GM10248 (cell line): ENCODE measurements at places on chromosomes 1 and 21.

- DNase-seq = no peak
These were observed 50.7 kb downstream of the GALNT2 start for GRCh38 chr1:230117694-230118093.

DNA sequence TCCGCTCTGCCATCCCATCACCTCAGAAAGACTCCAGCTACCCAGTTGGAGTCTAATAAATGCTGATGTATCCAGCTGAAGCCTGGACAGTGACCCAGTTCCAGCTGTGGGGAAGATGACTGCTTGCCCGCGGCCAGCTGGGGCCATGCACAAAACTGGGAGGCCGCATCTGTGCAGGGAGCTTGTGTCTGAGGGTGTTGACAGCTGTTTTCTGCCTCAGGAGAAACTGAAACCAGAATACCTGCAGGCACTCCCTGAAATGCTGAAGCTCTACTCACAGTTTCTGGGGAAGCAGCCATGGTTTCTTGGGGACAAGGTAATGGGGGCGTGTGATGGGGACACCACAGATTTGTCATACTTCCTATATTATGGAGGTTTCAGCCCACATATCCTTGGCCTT is 3.2 kb downstream of the GSTM2 start:
- no peak for DNase-seq

DNA sequence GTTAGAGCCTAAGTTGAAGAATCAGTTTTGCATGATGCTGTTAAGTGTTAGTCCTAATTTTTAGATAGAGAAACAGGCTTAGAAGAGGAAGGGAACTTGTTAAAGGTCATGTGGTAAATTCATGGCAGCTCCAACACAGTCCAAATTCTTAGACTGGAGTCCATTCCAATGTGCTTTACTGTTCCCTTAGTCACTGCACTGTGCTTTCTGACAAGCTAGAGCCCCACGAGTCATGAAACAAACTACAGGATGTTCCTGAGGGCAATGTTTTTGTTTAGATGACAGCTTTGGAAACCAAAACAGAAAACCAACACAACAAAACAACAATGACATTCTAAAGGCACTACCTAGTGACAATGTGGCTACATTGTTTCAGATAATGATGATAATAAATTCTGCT is 23.1 kb upstream of the RGS4 start:
- DNase-seq = no peak

GRCh38 chr1:81808760-81809159 is 8.0 kb downstream of the ADGRL2 start:
- no peak for DNase-seq

DNA sequence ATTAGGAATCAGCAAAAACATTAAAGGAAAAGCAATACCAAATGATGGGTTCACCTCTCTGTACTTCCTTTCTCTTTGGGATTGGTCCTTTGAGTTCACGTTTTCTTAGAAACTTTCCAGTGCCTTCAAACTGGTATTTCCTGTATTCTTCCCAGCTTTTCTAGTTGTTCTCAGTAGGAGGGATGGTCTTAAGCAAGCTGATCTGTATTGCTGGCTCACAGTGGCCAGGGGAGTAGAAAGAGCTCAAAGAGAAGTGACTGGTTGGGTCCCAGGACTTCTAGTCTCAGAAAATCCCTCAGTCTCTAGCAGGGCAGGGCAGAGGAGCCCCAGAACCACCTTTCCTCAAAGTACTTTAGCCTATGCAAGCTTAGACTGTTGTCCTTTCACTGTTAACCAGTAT is 10.1 kb upstream of the USP24 start:
- no peak for DNase-seq

GRCh38 chr1:91779548-91780021 is 106.4 kb downstream of the TGFBR3 start:
- no peak for DNase-seq

DNA sequence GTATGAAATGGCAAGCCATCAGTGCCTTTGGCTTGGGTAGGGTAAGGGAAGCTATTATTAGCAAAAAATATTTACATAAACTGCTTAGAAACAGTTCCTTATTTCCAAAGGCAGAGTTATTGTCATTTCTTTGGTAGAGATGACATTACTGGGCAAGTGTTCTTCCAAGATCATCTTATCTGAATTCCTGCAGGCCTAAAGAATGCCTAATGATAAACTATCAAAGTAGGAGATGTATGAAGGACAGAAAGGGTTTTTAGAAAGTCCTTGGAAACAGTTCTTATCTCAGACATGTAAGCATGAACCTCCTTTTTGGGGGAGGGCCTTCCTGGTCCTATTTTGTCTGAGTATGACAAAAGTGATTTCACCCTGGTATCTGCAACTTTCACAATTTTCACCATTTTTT is 5.1 kb upstream of the FRRS1 start:
- DNase-seq = no peak

- DNase-seq = no peak
These were observed 6.7 kb downstream of the AADACL3 start for GRCh38 chr1:12722626-12723025.

GRCh38 chr21:43337901-43338655 is 88.9 kb downstream of the SIK1 start:
- no peak for DNase-seq

DNA sequence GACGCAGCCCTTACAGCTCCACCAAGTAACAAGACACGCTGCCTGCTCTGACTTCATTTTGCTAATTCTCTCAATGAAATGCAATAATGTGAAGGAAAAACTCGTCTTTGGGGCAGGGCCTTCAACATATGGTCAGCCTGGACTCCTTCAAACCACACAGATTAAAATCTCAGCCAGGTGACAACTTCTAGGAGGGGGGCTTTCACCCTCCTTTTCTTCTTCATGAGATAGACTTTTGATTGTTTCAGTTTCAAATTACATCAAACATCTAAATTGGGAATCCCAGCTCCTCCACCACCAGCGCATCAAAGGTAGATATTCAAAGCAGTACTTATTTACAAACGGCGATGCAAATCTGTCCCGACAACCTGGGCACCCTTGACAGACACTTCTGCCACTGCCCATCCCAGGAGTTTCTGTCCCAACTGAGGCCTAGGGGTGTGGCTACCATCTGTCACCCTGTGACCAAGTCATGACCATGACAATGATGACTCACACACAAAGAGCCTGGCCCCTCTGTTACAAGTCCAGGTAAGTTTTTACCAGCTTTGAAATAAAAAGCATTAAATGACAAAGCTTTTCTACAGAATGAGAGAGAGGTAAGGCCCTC is 29.7 kb downstream of the SSBP3 start:
- peak; percentile 76 for DNase-seq

DNA sequence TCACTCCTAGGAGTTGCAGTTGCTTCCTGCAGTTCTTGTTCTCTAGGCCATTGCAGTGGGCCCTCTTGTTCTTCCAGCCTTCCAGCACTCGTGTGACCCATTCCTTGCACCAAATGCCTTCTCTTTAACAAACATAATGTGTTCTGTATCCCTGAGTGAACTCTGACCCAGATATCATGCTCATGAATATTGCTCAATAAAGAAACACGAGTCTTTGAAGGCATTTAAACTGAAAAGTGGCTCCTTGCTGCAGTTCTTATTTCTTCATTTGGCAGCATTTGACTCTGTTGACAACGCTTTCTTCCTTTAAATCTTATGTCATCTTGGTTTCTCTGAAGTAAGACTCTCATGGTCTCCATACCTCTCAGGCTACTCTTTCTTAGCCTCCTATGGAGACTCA is 100.7 kb upstream of the PDE4B start:
- DNase-seq = no peak

- DNase-seq = no peak
These were observed 14.8 kb downstream of the BCAR3 start for GRCh38 chr1:93666613-93667384.

DNA sequence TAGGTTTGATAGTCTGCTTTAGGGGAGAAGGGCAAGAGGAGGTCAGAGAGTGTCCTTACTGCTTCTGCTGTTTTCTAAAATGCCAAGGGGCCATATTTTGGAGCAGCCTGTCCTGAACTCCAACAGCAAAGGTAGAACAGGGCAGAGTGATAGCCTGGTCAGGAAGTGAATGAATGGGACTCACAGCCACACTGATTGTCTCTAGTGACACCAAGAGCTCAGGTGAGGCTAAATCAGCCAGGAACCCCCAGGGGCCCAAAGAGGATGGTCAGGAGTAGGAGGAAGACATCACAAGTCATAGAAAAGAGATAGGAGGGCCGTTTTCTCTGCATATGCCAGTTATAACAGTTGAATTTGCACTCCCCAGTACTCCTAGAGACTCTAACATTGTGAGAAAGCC is 97.4 kb upstream of the DUSP10 start:
- DNase-seq = peak; percentile 29

- no peak for DNase-seq
These were observed 29.1 kb upstream of the CAPZB start for GRCh38 chr1:19514391-19514831.

GRCh38 chr1:6972399-6972798 is 187.1 kb downstream of the CAMTA1 start:
- DNase-seq = no peak

GRCh38 chr1:15692121-15692682 is 8.1 kb downstream of the PLEKHM2 start:
- DNase-seq = no peak

- no peak for DNase-seq
These were observed 2.9 kb downstream of the CHAF1B start for GRCh38 chr21:36388096-36388495.

DNA sequence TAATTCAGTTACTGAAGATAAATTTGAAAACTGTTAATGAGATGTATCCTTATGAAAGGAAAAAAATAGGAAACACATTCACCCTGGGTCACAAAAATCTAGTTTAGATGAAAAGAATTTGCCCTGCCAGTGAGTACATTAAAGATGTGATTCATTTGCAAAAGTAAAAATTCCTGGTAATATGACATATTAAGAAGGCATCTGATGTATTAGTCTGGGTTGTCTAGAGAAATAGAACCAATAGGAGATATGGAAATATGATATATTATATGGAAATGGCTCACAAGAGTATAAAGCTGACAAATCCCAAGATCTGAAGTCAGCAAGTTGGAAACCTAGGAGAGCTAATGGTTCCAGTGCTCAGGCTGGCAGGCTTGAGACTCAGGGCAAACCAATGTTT is 153.8 kb downstream of the MRPL39 start:
- no peak for DNase-seq

DNA sequence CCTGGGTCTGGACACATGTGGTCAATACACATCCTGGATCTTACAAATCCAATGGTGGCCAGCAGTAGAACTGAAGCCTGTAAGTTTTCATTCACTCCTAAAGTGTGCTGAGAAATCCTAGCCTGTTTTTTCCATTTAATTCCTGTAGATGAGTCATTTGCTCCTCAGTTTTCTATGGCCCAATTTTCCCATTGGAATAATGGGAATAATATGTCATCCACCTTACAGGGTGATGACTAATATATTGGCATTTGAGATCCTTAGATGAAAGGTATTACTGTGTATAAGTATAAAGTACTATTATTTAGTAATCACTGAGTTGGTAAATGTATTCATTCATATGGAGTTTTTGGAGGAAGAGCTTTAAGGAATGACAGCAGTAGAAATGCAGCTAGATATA is 89.7 kb upstream of the ADAR start:
- DNase-seq = no peak

GRCh38 chr1:44423591-44424537 is 18.8 kb downstream of the RNF220 start:
- no peak for DNase-seq

DNA sequence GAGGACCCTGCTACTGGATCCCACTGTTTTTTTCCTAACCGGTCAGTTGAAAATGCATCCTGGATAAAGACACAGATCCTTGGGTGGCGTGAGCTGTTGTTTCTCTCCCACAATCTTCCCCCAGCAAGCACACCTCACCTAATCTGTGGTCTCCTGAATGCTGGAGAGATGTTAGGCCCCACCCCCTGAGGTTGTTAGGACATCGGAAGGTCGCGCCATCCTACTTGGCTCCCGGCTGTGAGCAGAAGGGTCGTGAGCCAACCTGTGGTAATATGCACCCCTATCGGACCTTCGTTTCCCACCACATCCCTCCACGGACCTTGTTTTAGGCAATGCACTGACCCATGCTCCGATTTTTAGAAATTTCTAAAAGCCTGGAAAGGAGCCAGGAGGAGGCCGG is 89.9 kb upstream of the IPO9 start:
- no peak for DNase-seq

GRCh38 chr21:45555251-45555556 is 13.0 kb upstream of the SLC19A1 start:
- no peak for DNase-seq

- no peak for DNase-seq
These were observed 44.8 kb upstream of the CACYBP start for GRCh38 chr1:174954671-174955669.

DNA sequence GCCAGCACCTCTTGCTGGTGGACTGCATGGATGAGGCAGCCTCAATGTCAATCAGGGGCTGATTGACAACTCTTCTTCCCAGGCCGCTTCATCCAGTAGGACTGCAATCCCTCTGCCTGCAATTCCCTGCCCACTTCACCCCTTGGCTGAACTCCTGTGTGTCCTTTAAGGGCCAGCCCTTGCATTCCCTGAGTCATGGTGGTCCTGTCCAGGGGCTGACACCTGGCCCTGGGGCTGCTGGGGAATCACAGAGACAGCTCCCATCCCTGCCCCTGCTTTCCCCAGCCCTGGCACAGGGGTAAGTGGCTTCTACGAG is 4.6 kb upstream of the EPS8L3 start:
- DNase-seq = no peak

DNA sequence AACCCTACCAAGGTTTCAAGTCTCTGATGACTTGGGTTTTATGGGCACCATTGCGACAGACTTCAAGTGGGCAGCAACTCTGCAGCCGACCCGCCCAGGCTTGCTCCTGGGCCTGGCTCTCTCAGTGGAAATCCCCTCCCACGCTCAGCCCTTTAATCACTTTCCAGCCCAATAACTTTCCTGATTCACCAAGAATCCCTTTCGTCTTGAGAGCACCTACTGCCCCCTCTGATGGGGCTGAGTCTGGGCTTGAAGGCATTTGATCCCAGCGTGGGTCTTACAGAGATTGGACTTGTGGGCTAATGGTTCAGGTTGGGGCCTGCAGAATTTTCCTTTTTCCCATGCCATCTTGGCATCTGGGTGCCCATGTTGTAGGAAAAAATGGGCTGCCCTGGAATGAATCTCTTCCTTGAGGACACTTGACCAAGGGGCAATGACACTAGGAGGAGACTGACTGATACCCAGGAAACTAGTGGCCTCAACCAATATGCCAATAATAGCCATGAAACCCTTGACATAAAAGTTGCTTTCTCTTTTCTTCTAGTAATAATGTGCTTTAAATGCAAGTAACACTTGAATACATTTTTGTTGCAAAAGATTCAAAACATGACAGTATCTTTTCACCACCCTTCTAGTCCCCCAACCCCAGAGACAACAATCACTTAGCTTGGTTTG is 7.8 kb upstream of the PHLDA3 start:
- DNase-seq = no peak

- no peak for DNase-seq
These were observed 499 bp upstream of the CRTC2 start for GRCh38 chr1:153958961-153959260.
